ENCODE measurements at places on chromosomes 7 and 10.

DNA sequence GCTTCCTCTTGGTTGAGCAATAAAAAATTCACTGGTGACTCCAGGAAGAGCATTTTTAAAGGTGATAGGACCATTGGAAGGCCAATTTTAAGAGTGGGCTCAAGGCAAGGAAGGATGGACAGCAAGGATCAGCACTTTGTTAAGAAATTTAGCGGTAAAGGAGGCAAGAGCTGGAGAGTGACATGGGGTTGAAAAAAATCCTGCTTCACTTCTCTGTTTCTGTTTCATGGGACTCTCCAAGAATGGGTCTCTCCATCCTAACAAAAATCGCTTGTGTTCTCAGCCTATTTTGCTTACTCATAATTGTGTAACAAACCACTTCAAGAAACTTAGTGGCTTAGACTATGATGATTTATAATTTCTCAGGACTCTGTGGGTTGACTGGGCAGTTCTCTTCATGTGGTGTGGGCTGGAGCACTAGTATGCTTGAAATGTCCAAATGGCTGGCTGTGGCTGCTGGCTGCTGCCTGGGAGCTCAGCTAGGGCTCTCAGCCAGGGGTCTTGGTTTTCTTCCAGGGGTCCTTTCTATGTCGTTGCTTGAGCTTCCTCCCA lies 59.8 kb upstream of the ZNRF2 start:
- no peak for DNase-seq

- DNase-seq, result peak; percentile 75
These were observed 67.6 kb downstream of the MCU start for GRCh38 chr10:72759584-72759983.

DNA sequence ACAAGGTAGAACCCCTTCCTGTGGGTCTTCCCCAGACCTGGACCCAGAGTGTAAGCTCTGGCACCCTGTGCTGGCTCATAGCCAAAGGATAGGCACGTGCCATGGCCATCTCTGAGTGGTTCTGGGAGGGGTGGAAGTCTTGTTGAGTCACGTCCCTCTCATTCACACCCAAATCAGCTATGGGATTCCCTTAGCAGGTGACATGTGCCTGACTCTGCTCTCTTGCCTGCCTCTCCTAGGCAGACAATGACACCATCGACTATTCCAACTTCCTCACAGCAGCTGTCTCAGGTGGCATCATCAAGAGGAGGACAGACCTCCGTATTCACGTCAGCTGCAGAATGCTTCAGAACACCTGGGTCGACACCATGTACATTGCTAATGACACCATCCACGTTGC lies 59.8 kb downstream of the C10orf120 start:
- DNase-seq, result no peak

- no peak for DNase-seq
These were observed 798.1 kb downstream of the GATA3 start for GRCh38 chr10:8852546-8852945.

GRCh38 chr7:45203036-45203435 lies 45.4 kb downstream of the RAMP3 start:
- no peak for DNase-seq

GRCh38 chr10:132549371-132549770 lies 11.8 kb downstream of the INPP5A start:
- DNase-seq, result no peak

GRCh38 chr7:70472601-70473237 lies 659.2 kb upstream of the GALNT17 start:
- DNase-seq, result no peak

DNA sequence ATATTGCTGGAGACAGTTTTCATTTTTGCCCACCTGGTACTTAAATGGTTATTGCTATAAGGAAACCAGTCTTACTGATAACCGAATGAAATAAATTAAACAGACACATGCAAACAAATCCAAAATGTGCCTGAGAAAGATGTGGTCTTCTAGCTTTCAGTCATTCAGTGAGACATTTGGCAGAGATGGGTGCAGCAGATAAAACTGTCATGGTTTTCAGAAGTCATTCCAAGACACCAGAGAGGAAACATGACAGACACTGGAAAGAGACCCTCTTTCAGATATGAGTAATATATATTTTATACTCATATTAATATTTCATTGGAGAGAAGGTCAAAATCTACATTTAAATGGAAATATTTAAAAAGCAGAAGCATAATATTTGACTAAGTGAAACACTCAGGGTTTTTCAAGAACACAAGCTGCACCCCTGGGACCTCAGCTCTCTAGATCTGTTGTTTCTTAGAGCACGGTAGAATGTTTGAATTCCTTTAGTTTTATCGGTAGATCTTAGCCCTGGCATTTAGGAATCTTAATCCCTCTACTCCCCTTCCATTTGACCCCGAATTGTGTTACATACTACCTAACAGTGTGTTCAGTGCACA lies 246.1 kb downstream of the AUTS2 start:
- no peak for DNase-seq

GRCh38 chr7:139367438-139368155 lies 7.9 kb downstream of the LUC7L2 start:
- DNase-seq, result no peak

DNA sequence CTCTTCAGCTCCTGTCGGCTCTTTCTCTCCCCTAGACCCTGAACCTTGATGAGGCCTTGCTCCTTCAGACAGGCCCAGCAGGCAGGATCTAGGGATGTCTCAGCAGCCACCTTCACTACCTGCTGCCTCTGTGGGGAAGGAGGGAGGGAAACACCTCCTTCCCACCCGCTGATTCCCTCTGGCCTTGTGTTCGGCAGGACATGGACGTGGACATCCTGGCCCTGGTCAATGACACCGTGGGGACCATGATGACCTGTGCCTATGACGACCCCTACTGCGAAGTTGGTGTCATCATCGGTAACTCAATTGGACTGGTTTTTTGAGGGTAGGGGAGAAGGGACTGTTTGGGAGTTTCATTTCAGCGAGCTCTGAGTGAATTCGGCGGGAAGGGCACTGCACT lies 20.3 kb downstream of the HKDC1 start:
- no peak for DNase-seq

GRCh38 chr7:75599244-75599781 lies 107.2 kb downstream of the SPDYE5 start:
- DNase-seq, result no peak

- no peak for DNase-seq
These were observed 104.6 kb downstream of the CALN1 start for GRCh38 chr7:72307566-72307965.

GRCh38 chr7:122652876-122653275 lies 46.0 kb downstream of the RNF133 start:
- DNase-seq, result no peak

DNA sequence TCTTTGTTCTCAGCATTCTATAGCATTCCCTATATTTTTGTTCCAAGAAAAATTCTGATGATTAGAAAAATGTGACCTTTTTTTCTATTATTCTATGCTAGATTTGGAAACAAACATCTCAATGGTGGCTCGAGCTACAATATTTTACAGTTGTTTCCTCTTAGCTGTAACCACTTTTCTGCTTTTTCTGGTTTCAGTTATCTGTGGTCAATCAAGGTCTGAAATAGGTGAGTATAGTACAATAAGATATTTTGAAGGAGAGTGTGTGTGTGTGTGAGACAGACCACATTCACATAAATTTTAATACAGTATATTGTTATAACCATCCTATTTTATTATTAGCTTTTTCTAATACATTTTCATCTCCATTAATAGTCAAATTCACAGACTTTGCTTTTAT lies 564.5 kb upstream of the GHITM start:
- DNase-seq, result no peak

GRCh38 chr10:132960631-132961419 lies 18.5 kb upstream of the CFAP46 start:
- DNase-seq, result no peak

GRCh38 chr7:152341039-152341913 lies 94.5 kb downstream of the KMT2C start:
- DNase-seq, result peak; percentile 66

DNA sequence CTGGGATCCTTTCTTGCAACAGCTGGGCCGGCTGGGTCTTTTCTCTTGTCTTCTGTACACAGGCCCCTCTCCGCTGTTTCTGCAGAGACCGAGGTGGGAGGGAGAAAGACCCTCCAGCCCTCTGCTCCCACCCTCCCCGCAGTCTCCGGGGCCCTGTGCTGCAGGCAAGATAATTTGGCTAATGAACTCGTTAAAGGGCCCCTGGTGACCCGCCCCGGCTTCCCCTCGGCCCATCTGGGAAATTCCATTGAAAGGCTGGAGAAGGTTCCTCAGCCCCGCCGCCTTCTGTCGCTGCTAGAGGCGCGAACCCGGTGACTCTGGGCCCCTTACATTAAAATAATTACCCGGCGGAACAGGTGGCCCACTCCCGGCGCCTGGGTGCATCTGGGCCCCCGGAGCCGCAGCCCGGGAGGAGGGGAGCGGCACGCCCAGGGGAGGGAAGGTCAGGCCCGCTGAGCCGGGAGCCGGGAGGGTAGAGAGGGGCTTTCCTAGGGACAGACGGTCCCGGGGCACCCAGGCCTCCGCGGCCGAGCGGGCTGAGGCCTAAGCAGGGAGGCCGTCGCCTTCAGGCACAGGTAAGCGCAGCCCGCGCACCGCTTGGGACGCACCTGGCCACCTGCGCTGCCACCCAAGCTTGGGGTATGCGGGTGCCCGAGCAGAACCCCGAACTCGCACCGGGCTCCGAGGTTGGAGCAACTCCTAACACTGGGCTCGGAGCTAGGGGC lies 7.3 kb upstream of the MNX1 start:
- no peak for DNase-seq

DNA sequence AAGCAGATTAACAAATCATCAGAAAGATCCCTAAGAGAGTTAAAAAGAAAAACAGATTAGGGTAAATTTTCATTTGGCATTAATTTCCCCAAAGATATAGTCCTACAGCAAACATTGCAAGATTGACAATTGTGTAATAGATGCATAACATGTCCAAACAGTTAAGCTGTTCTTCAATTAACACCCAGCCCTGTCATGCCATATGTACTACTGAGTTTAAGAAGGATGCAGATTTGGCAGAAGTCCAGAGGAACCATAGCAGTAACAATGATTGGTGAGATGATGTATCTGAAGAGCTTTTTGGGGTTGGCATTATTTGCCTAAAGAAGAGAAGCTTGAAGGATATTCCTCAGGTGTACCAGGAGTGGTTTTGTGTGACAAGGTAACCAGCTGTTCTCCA lies 287.6 kb downstream of the LRMDA start:
- no peak for DNase-seq

- DNase-seq, result no peak
These were observed 23.2 kb downstream of the NOLC1 start for GRCh38 chr10:102175415-102175814.

GRCh38 chr10:84314275-84314674 lies 14.1 kb upstream of the CCSER2 start:
- DNase-seq, result no peak

GRCh38 chr10:129258283-129258923 lies 208.6 kb upstream of the MGMT start:
- no peak for DNase-seq

DNA sequence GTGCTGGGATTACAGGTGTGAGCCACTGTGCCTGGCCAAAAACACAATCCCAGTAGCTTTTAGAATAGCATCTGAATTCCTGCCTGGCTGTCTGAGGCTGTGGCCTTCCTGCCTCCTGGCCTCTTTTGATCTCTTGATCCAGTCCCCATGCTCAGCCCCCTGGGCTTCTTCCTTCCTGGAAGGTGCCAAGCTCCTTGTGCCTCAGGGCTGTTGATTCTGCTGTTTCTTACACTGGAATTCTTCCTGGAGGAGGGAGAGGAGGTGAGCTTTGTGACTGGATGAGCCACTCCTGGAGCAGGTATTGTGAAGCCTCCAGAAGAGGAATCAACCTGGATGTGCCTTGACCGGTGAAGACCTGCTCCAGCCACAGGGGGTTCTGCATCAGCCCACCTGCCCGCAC lies 17.3 kb upstream of the MKI67 start:
- no peak for DNase-seq

- peak; percentile 71 for DNase-seq
These were observed 76.8 kb downstream of the TPST1 start for GRCh38 chr7:66281678-66282590.

DNA sequence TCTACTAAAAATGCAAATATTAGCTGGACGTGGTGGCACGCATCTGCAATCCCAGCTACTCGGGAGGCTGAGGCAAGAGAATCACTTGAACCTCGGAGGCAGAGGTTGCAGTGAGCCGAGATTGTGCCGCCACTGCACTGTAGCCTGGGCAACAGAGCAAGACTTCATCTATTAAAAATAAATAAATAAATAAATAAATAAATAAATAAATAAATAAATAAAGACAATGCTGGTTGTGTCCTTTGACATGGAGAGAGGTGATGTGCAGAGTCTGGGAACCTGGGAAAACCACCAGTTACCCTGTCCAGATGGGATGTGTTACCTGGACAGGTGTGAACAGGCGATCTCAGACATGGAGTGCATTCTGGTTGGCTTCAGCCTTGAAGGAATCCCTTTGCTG lies 102.5 kb downstream of the COBL start:
- no peak for DNase-seq
